ENCODE measurements at places on chromosomes 12 and 14.

DNA sequence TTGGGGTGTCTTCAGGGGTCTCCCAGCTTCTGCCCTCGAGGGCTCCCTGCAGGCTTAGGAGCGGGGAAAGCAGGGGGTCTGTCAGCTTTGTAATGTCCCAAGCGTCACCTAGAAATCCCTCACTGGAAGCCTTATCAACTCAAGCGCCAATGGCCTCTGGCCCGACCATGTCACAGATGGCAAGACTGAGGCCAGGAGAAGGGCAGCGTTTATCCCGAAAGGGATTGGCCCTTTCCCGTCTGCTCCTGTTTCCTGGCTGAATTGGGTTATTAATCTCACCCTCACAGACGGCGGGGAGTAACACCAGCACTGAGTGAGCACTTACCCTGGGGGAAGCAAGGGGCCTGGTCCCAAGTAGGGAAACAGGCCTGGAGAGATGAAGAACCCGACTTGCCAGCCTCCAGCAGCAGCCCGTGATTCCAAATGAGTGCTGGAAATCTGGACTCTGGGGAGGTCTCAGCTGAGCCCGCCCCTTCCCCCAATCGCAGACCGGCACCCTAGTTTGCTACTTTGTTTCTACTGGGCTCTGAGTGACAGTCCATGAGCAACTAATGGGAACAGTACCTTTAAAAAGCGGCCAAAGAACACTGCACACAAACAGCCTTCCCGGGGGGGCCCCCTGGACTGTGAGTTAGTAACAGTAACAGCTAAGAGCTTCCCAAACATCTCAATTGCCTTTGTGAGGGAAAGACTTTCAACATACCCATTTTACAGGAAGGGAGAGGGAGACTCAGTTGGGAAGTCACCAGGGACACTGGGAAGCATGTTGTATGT, 2.1 kb upstream of the NCOR2 start:
- no peak for DNase-seq

DNA sequence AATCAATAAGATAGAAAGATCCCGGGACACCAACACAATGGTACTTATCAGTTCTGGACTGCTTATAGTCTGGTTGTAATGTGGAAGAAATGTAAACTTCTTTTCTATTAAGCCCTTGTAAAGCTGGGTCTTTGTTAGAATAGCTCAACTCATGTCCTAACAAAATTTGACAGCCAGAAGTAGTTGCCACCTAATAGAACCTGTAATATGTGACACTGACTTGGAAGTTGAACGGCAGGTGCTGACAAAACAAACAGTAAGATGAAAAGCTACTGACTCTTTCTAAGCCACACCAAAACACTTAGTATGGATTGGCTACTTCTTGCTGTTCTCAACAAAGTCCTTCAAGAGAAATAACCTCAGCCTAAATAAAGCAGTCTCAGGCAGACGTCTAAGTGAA, 56.6 kb downstream of the KIF21A start:
- no peak for DNase-seq

DNA sequence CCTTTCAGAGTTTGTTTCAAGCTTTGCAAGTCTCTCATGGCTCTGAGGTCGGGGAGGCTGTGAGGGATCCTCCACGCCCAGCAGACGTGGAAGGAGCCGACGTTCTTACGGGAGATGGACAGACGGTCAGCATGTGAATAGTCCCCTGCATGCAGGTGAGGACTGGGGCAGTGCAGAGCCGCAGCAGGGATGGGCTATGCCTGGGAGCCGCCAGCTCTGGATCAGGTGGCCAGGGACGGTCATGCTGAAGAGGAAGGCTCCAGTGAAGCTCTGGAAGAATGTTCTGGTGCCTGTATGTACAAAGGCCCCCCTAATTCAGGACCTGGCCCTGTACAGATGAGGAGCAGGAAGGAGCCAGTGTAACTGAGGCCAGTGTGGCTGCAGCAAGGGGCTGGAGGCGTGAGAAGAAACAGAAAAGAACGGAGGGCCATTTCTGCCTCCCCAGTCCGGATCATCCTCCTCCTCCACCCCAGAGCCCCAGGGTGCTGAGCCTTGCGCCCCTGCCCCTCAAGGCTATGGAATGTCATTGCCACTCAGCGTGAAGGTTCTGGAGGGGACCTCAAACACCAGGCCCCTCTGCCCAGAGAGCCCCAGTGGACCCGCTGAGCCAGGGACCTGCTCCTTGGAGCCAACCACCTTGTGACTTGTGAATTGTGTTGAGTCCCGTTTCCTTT, 96.8 kb upstream of the DIO3 start:
- no peak for DNase-seq

- no peak for DNase-seq
Observed at GRCh38 chr14:44745371-44745770, 216.4 kb downstream of the KLHL28 start.

DNA sequence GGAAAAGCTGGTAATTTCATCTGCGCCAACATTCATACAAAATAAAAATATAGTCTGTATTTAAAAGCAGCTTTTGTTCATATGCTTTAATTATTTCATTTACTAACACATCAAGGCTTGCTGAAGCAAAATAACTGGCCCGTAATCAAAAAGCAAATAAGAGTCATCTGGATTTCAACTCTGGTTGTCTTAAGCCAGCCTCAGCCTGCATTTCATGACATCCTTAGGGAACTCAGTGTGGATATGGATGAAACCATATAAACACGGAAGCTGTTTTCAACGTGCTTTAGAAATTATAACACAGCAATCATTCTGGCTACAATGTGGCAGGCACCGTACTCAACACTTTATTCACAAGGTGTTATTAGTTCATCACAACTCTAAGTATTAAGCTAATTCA, 852 bp downstream of the COX16 start:
- no peak for DNase-seq

- DNase-seq = no peak
Observed at GRCh38 chr14:103730490-103731035, 15.0 kb downstream of the ZFYVE21 start.

DNA sequence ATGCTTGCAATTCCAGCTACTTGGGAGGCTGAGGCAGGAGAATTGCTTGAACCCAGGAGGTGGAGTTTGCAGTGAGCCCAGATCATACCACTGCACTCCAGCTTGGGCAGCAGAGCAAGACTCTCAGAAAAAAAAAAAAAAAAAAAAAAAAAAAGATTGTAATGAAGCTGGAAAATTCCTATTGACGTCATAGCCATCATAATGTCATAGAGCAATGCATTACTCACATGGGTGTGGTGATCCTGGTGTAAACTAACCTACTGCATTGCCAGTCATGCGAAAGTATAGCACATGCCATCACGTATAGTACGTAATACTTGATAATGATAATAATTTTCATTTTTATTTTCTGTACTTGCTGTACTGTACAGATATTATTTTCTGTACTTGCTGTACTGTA, 42.7 kb upstream of the NID2 start:
- DNase-seq = no peak

- no peak for DNase-seq
Observed at GRCh38 chr12:85877459-85877858, 3.4 kb downstream of the NTS start.

- DNase-seq = no peak
Observed at GRCh38 chr12:114412825-114413749, 7.1 kb upstream of the TBX5 start.

GRCh38 chr12:19867970-19868369, 428.7 kb downstream of the AEBP2 start:
- no peak for DNase-seq

- DNase-seq = no peak
Observed at GRCh38 chr12:123131291-123131832, 19.5 kb downstream of the PITPNM2 start.

DNA sequence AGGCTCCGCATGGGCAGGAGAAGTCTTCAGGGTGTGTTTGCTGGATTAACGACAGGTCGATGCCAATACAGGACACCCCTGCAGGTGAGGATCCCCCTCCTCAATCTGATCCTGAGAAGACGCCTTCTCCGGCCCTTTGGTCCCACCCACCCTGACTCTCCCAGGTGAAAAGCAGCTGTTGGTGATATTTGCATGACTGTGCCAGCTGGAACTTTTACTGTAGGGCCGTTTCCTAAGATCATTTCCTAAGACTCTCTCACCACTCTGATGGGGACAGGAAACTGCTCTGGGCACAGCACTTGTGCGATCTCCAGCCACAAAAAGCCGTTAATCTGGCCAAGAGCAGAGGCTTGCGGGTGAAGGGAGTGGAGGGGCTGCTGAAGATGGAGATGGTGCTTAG, 16.8 kb upstream of the EIF5 start:
- DNase-seq = no peak

DNA sequence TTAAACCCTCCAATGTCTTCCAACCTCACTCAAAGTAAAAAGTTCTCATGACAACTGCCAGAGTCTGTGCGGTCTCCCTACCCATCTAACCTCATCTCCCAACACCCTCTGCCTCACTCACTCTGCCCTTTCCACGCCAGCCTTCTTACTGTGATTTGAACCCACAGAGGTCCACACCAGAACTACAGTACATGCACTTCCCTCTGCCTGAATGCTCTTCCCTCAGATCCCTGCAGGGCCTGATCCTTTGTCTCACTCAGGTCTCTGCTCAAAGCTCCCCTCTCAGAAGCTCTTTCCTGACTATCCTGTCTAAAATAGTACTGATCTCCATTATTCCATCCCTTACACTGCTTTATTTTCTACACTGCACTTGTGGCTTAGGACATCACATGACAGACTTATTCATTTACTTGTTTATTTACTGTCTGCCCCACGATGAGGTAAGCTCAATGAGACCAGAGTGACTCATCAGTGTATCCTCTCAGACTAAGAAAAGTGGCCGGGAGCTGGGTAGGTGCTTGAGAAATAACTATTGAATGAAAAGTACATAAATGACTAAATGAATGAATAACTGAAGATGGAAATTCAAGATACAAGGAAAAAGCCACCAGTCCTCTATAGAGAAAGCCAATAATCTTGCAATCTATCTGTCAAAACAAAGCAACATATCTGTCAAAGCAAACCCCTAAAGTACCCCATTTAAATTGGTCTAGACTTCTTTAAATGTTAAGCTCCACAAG, 17.1 kb downstream of the POMT2 start:
- no peak for DNase-seq

GRCh38 chr12:64796205-64796845, 28.1 kb upstream of the TBC1D30 start:
- DNase-seq = peak; percentile 42

DNA sequence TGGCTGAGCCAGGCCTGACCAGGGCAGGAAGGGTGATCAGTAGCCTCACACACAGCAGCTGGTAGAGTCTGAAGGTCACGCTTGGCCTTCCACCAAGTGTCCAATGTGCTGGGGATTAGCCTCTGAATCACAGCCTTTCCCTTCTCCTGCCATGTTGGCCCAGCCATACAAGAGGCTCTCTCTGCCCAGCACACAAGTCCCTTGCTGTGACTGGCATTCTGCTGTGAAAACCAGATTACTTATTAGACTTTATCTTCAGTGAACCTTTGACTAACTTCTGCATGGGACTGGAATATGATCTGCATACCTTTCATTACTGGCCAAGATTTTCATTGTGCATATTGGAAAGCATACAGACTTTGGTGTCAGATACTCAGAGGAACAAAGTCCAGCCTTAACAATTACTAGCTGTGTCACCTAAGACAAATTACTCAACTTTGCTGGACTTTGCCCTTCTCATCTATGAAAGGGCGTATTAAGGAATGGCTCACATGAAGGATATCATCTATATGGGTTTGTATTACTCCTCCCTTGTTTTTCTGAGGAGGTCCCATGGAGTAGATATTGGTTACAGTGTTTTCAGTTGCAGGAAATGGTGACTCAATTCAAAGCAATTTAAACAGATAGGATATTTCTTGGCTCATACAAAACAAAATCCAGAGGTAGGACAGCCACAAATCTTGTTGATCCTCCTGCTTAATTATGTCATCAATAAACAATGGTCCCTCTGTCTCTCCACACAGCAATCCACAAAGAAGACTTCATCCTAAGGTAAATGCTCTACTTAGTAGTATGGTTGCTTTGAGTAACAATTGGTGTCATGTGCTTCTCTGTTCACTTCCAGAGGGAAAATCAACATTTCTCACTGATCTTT, 99.6 kb downstream of the DYRK2 start:
- no peak for DNase-seq

DNA sequence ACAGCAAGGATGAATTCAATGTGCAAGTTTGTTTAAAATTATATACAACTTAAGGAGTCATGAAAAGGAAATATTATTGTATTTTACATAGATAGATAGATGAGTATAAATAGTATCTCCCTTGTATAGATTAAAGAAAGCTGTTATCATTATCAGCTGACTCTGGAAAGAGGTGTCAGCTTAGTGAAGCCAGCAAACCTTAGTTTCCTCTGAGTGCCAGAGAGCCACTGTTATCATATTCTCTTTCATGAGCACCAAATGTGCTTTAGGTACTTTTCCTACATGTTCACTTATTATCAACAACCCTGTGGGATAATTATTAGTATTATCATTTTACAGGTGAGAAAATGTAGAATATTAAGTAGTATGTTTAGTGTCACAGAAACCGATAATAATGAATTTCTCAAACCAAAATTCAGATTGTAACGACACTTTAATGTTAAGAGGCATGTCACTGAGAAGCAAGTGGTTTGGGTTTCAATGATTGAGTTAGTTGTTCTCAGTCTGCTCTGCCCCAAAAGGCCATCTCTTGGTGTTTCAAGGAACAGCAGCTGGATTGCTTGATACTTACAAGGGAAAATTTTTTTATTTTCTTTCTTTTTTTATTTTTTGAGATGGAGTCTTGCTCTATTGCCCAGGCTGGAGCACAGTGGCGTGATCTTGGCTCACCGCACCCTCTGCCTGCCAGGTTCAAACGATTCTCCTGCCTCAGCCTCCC, 53.7 kb downstream of the PLEKHA5 start:
- DNase-seq = no peak

GRCh38 chr12:120693848-120694247, 6.9 kb downstream of the MLEC start:
- DNase-seq = no peak

DNA sequence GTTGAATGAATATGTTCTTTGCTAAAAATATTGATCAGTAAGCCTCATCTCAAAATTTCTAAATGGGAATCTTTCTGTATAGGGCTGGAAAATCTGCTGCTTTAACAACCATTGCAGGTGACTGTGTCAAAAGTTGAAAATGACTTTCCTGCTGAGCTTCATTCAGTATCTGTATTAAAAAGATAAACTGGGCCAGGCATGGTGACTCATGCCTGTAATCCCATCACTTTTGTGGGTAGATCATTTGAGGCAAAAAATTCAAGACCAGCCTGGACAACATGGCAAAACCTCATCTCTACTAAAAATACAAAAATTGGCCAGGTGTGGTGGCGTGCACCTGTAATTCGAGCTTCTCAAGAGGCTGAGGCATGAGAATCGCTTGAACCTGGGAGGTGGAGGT, 213.7 kb upstream of the SYT10 start:
- DNase-seq = no peak

- no peak for DNase-seq
Observed at GRCh38 chr14:62661818-62662217, 383.4 kb downstream of the KCNH5 start.

DNA sequence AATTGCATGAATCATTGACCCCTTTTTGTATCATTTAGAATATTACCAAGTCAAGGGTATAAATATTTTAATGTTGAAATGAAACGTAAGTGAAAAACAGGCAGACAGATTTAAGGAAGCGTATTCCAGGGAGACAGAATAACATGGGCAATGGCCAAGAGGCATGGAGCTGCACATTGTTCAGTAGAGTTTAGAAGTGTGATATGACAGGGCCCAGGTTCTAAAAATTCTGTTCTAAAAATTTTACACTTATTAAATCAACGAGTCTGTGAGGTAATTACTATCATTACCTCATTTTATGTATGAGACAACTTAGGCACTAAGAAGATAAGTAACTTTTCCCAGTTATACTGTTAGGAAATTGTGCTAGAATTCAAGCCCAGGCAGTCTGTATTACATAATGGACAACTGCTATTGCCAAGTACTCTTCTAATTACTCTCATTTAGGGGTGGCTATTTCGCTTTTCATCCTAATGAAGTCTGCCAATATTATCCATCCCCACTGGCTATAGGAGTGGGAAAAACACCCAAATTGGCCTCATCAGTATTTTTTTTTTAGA, 103.2 kb upstream of the NAV3 start:
- DNase-seq = no peak
